CD8-positive, alpha-beta memory T cell (primary cell): ENCODE measurements at places on chromosomes 5 and 9. TPM values are rescaled to one million over a fixed set of nuclear protein-coding genes. Genes with fewer than 3 reads are reported as not detected.

DNA sequence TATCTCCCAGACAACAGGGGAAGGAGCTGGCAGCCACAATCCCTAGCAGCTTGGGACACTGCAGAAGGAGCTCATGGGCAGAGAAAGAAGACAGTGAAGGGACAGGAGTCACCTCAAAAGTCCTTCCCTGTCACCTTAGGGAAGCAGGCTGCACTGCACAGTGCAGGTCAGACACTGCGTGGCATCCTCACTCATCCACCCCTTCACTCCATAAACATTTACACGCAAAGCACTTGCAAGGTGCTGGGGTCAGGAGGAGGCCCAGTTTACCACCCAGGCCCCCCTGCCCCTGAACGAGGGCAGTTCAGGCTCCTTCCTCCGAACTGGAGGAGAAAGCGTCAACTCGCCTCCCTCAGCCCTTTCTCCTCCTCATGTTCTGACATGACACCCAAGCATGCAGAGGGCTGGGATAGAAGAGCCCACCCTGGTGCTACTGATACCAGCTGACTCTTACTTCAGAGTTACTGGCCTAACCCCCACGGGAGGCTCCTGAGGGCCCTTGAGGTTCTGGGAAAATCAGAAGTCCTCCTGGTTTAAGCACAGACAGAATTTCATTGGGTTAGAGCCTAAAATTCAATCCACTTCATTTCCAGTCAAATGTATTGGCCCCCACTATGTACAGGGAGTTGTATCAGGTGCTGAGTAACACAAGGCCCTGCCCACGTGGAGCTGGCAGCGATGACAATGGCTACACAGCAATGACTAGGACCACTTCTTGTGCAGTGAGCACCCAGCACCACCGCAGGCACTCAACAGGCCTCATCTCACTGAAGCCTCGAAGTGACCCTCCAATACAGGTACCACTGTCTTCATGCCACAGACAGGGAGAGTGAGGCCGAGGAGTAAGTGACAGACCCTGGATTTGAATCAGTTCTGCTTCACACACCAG is 70.4 kb downstream of the RAPGEF1 start:
- no peaks in the 10 kb centered on the region for H3K36me3 ChIP-seq
- no peak for DNase-seq
- H3K27ac ChIP-seq, result peak overlapping the region; percentile 88
- peak overlapping the region; percentile 54 for H3K4me3 ChIP-seq
- H3K4me1 ChIP-seq, result peaks cover 76% of the 10 kb centered on the region
- H3K27me3 ChIP-seq, result no peaks in the 10 kb centered on the region

DNA sequence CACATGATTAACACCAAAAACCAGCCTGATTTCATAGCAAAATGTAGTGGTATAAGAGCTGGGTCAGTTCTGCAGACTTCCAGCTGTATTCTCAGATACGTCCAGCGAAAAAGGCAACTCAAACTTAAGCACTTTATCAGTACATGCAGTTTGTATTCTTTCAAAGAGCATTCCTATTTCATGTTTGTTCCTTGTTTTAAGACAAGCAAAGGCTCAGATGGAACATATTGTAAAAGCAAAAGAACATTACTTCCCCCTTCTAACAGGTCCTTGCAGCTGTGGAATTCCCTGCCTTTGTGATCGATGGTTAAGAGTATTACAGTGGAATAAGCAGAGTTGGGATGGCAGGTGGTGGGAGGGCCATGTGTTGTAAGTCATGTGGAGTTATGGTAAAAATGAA is 86.3 kb upstream of the GRHPR start:
- no peaks in the 10 kb centered on the region for H3K27me3 ChIP-seq
- no peak for DNase-seq
- no peaks in the 10 kb centered on the region for H3K4me1 ChIP-seq
- no peak overlapping the region for H3K4me3 ChIP-seq
- no peak overlapping the region for H3K27ac ChIP-seq

UBE2B gene
- 105 TPM for total RNA-seq

UNC5A gene
- not detected for total RNA-seq

SARDH gene
- total RNA-seq, result 1.3 TPM

ZNF483 gene
- 2.7 TPM for total RNA-seq
